Hypothalamus (tissue), 51 donors: ENCODE measurements at places on chromosomes 4 and X.

- no peak for DNase-seq
These were observed 70.0 kb upstream of the TSPAN5 start for GRCh38 chr4:98728433-98728832.

- DNase-seq = peak; percentile 39
These were observed 81.9 kb downstream of the HMGB2 start for GRCh38 chr4:173252024-173252935.

- no peak for DNase-seq
These were observed 93.2 kb upstream of the KLF3 start for GRCh38 chr4:38570647-38571276.

GRCh38 chrX:3609810-3610209, 103.6 kb downstream of the PRKX start:
- DNase-seq = no peak

DNA sequence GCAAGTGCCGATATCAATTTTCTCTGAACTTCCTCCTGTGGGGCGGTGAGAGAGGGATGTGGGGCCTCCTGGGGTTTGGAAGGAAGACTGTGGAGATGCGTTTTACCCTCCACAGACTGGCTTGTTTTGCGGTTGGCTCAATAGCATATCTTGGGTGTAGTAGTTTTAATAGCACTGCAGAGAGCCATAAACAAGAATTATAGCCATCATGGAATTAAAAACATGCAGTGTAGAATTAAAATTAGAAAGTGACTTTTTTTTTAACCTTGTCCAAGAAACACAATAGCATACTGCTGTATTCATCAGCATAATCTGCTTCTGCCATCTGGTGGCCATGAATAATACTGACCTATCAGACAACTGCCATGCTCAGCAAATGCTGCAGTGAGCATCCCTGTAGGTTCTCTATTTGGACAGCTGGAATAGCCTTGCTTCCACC, 47.3 kb upstream of the SCML1 start:
- DNase-seq = no peak

- DNase-seq = no peak
These were observed 99.2 kb downstream of the ADGRL3 start for GRCh38 chr4:61299316-61299715.

DNA sequence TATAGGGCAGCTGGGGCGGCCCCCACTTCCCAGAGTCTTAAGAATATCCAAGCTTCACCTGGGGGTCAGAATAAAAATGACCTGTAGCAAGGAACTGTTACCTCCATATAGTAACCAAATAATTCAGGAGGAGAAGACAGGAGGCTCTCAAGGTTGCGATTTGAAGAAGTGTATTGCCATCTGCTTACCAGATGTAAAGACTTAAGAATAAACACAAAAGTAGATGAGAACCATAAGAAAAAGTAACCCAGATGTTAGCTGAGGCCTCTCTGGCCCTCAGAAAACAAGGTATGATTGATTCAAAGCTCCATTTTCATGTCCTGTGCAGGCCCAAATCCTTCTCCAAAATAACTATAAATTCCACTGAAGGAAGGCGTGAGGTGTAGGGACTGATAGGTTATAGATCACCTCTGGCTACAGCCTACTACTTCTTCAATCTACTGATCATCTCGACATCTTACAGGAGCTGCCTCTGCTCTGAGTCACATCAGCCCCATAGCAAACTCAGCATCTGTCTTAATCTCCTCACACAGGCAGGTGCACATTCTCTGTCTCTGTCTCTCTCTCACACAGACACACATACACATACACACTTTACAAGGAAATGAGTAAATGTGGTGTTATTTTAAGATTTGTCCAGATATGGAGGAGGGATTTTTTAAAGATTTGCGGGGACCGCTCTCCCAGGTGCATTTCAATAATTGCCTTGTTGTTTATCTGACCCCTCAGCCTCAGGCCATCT, 193.9 kb upstream of the EDNRA start:
- no peak for DNase-seq

- no peak for DNase-seq
These were observed 105.0 kb downstream of the SHROOM3 start for GRCh38 chr4:76539979-76540378.

DNA sequence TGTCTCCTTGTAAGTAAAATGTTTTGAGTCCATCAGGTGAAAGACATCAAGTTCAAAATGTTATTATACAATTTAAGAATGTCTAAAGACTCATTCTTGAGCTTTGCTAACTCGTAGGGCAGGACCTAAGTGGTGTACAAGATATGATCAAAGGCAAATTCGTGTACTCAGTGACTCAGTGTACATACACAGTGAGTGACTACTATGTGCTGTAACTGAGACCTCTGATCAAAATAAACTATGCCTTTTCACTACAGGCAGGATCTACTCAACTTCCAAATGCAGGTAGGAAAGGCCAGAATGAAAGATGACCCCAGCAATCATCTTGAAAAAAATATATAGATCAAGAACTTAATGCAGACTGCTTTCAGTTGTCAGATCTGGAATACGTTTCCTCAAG, 49.9 kb downstream of the ADGRG2 start:
- no peak for DNase-seq

- DNase-seq = no peak
These were observed 42.4 kb upstream of the ARHGEF6 start for GRCh38 chrX:136823175-136823574.

DNA sequence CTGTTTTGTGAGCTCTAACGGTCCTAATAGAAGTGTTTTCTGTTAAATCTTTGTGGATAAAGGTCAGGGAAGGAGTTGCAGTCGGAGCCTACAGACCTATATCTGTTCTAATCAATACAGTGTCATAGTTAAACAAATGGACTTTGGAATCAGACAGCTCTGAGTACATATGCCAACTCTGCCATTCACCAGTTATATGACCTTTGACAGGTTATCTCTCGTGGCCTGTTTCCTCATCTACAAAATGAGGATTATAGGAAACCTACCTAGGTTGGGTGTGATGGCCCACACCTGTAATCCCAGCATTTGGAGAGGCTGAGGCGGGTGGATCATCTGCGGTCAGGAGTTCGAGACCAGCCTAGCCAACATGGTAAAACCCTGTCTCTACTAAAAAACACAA, 89.7 kb downstream of the MID1IP1 start:
- DNase-seq = no peak

DNA sequence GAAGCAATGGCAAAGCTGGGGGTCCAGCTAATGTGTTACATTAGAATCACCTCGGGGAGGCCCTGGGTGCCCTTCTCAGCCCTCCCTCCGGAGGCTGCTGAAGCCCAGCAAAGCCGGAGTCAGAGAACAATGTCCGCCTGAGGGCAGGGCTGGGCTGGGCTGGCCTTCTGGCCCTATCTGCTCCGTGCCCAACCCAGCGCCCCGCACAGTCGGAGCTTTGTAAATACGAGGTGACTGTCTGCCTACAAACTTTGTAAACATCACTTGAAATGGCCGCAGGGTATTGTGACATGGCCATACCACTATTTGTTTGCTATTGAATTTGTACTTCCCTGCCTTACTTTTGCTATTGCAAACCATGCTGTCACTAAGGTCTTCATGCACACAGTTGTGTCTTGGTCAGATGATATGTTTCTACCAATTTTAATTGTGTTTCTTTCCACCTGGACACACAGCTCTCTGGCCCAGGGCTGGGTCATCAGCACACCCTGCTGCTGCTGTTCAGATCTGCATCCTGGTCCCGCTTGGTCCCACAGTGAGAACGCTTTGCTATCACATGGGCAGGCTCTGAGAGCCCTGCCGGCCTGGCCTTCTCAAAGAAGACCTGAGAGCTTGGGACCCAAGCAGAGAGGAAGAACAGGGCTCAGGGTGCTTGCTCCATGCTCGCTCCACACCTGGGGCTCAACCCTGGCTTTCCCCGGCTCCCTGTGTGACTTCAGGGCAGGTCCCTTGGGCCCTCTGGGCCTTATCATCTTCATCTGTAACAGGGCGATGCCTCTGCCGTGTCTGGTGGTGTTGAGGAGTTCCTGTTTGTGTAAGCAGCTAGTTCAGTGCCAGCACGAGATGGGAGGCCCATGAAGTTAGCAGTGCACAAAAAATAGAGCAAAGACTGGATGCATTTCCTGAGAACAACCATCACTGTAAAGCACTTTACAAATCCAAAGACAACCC, 2.3 kb downstream of the S100P start:
- no peak for DNase-seq

GRCh38 chr4:152478461-152479237, 57.2 kb downstream of the FBXW7 start:
- no peak for DNase-seq

DNA sequence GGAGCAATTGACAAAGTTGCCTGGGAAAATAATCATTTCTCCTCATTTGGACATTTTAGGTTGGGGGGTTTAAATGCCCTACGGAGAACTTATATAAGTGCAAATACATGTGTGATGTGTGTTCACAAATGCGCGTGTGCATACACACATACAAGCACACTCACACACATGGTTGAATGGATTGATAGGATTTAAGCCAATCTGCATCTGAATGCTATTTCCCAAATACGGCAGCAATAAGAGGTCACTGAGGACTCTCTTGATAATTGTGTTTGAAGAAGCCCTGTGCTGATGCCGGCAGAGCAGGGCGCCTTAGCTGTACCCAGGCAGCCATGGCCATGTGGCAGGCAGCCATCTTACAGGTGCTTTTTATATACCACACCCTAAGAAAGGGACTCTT, 165.3 kb upstream of the LEF1 start:
- DNase-seq = no peak

DNA sequence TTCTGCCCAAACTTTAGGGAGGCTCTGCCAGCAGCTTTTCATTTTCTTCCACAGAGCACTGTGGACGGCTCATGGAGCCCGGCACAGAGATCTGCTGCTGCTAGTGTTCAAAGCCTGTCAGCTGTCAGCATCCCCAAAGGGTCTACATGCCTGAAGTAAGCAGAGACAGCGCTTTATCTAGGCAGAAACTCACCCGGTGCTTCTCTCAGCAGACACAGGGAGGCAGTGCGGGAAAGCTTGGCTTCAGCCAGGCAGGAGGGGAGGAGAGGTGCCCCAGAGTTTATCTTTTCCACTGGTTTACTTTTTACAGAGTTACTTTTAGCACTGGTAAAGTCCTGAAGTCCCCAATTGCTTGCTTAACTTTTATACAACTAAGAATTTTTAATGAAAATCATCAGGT, 339.3 kb downstream of the NKX6-1 start:
- DNase-seq = no peak

DNA sequence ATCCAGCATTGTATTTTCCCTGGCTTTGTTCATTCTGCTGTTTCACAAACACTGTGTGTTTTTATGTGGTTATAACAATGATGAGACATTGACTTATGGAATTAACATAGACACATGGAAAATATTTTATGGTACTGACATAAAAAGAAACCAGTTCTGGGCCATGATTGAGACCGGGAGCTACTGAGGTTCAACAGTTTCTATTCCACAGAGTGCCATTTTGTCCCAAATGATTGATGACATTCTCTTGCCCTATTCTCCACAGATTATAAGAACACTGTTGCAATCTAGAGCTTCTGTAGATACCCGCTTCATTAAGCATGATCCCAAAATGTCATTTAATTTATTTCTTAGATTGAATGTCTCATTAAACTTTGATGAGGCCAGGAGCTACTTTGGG, 326.8 kb downstream of the RPA4 start:
- no peak for DNase-seq

GRCh38 chrX:130772105-130772775, 130.8 kb downstream of the ENOX2 start:
- no peak for DNase-seq

DNA sequence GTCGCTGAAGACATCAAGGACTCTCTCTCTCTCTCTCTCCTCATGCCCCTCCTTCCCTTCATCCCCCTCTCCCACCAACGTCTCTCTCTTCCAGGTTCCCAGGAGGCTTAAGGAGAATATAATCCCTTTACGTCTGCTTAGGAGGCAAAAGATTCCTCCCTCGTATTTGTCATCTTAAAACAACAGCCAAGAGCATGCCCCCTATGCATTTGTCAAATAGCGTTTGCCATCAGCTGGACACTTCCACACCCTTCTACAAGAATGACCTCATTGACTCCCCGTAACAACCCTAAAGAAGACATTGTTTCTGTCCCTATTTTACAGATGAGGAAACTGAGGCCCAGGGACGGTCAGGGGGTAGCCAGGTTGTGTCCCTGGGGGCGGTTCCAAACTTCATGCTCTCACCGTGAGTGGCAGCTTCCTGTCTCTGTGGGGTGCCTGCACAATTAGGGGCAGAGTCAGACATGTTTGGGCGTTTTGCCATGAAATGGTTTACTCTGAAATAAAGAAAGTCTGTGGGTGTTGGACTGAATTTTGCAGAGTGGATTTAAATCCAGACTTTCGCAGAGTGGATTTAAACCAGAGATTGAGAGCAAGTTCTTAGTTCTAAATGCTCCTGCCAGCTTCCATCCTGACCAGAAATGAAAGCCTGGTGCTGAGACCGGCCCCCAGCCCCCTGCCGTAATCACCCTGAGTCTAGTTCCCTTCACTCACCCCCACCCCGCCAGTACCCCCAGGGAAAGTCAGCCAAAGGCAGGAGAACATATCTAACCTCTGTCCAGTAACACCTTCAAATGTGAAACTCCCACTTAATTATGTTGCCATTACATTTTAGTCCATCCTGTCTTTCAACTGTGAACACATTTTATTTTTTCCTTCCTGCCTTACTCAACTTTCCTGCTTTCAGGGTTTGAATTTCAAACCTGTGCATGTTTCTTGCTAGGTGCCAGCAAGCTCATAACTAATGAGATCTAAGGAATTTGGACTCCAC, 44.3 kb upstream of the TBL1X start:
- DNase-seq = no peak

GRCh38 chr4:74431113-74431826, 13.7 kb upstream of the AREG start:
- no peak for DNase-seq

DNA sequence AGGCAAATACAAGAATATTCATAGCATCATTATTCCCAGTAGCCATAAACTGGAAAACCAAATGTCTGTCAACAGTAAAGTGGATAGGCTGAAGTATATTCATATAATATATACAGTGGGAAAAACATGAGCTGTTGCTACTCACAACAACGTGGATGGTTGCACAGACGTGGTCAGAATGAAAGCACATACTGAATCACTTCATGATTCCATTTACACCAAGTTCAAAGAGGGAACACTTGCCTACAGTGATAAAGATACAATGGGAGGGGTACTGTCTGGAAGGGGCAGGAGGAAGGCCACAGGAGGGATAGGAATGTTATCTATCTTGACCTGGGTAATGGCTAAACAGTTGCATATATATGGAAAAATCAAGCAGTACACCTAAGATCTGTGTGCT, 25.3 kb downstream of the APBB2 start:
- no peak for DNase-seq

- DNase-seq = no peak
These were observed 125.0 kb downstream of the ARHGAP6 start for GRCh38 chrX:11540532-11541377.

- DNase-seq = no peak
These were observed 13.1 kb upstream of the FAM13A start for GRCh38 chr4:89070041-89070440.

- DNase-seq = no peak
These were observed 25.3 kb downstream of the IQCM start for GRCh38 chr4:149790172-149790907.

DNA sequence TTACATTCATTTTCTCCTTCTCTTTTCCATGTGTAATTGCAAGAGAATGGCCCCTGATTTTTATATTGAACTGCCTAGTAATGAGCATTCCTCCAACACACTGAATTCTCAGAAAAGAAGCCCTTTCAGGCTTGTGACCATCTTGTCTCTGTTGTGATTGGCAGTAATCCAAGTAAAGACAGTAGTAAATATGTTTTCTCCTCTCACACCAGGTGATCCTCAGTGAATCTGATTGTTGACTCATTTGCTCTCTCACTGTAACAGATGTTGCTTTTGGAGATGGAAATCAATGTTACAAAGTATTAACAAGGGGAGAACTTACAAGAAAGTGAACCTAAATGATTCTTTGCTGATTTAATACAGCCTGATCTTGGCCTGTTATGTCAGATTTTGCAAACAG, 271.0 kb downstream of the AFF2 start:
- no peak for DNase-seq
